Activated CD4-positive, alpha-beta T cell treated with anti-CD3 and anti-CD28 coated beads for 36 hours (primary cell): ENCODE measurements at places on chromosomes 5 and 9.

DNA sequence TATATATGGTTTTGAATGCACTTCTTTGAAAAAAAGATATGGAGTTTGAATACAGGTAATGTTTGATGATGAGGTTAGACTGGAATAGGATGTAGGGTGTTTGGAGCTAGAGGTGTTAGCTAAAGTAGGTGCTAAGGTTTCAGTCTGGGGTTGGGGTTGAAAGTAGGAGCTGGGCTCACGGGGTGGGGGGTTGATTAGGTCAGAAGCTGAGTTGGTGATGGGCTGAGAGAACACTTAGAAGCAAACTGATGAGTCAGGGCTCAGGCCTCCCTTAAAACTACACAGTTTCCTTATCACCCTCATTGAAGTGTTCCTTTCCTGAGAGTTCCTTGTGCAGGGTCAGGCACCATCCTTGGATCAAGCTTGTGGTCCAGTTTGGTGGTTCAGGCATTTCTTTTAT is 308.8 kb upstream of the ADAMTS16 start:
- no peak for DNase-seq

GRCh38 chr5:89064736-89065135 is 181.8 kb upstream of the MEF2C start:
- no peak for DNase-seq

- no peak for DNase-seq
Measured at GRCh38 chr9:3435732-3436131, 90.1 kb downstream of the RFX3 start.

- no peak for DNase-seq
Measured at GRCh38 chr5:67115817-67116216, 80.8 kb downstream of the CD180 start.

DNA sequence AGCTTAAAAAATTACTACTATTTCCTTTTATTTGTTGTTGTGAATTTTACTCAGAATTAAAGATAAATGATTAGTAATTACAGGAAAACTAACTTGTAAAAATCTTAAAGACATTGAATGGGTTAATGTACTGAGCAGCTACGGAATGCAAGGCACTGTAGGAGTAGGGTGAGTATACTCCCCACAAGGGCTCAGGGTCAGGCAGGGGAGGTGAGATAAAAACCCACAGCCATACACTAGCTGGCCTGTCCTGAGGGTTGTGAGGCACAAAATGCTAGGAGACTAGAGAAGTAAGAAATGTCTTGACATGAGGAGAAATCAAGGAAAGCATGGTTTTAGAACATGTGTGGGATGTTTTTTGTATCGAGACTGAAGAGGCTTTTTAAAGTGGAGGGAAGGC is 13.4 kb downstream of the ZBED3 start:
- no peak for DNase-seq

DNA sequence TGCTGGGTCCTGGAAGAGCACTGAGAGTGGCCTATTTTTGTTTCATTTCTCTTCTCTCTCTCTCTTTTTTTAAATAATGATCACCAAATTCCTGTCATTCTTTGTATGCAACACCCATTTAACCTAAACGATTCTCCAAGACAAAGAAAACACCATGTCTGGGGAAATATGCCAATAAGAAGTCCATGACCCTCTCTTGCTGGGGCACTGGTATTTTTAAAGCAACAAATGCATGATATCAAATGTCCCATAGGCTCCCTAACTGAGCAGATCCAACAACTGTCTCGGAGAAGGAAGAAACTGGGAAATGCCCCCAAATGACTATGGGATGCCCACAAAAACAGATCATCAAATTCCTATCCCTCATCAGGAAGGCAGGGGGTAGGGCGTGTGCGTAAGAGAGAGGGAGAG is 567.4 kb downstream of the CCDC171 start:
- no peak for DNase-seq

GRCh38 chr9:1005043-1005667 is 28.7 kb downstream of the DMRT3 start:
- peak; percentile 27 for DNase-seq

DNA sequence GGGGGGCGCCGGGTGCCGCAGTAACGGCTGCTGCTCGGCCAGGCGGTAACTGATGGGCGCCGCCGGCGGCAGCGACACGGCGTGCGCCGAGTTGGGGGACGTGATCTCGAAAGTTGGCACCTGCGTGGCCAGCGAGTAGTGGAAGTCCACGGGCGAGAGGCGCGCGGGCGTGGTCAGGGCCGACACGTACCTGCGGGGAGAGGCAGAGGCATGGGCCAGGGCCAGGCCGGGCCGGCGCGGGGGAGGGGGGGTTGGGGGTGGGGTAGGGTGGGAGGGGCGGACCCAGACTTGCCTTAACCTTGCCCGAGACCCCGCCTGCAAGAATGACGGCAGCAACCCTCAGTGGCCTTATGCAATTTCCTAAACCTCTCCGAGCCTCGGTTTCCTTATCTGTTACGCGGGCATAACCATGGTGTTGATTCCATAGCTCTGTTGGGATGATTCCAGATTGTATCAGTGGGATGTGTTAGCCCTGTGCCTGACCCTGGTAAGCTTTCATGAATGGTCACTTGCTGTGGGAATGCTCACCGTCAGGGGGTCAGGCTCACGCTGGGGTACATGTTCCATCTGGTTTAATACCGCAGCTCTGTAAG is 53.0 kb downstream of the PSD2 start:
- DNase-seq, result peak; percentile 45

- DNase-seq, result no peak
Measured at GRCh38 chr9:124859803-124860581, 1.8 kb downstream of the RPL35 start.

DNA sequence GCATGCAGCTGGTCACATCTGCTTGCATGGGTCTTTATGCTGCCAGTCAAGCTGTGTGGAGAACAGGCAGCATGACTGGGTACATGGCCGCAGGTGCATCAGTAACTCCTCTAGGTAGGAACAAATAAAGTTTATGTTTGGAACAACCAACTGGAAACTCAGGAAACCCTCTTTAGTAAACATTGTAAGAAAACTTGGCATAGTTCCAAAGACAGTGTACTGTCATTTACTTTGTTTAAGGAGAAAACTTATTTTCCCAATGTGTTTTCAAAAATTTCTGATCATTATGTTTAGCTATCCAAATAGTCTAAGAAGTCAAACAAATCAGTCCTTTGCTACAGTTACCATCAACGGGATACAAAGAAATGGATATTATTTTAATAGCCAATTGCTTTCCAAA is 386.0 kb downstream of the CHSY3 start:
- no peak for DNase-seq

DNA sequence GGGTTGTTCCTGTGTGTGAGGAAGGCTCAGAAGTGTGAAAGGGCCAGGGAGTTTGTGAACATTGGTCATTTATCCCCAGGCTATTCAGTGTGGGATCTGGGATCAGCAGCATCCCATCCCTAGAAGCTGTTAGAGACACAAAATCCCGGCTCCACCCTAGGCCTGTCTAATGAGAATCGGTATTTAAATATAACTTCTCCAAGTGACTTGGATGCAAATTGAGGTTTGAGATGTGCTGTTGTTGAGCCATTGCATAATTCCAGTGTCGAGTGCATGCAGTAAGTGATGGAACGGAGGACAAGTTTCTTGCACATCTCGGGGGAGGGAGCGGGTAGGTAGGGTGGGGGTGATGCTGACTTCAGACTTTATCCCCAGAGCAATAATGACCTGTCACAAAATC is 138.3 kb downstream of the FBXL7 start:
- no peak for DNase-seq

DNA sequence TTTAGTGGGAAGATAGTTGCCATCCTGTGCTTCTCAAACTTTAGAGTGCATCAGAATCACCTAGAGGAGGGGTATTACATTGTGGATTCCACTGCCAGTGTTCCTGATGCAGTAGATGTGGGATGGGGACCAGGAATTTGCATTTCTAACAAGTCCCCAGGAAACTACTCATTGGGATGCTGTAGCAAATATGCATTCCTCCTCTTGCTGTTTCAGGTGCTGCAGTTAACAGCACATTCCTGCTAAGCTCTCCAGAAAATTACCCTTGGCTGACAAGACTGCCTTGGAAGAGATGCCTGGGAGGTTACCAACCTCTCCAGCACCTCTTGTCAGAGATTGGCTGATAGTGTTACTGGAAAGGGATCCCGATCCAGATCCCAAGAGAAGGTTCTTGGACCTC is 270.5 kb downstream of the OSTF1 start:
- no peak for DNase-seq

DNA sequence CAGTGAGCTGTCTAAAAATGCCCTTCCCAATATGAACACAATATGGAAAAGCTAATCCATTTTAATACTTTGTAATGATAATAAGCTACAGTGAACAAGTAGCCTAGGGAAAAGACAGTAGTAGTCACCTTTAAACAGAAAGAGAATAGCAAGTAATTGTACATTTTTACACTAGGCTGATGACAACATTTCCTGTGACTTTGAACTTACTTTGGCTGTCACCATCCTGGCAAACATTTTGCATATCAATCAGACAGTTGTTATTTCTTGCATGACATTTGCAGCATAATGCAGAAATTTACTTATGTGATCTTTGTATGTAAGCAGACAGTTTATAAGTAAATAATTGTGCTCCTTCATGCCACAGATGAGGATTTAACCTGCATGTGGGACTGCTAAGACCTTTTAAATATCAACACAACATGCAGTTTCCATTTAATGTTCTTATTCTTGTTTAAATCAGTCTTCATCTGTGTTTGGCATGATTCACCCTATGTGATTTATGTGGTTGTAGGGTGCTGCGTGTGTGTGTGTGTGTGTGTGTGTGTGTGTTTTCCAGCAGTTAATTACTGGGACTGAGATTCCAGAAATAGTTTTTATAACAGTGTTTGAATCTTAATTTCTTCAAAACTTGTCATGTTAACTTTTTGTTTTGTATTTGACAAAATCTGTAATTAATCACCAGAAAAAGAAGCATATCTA is 997.1 kb upstream of the ARRDC3 start:
- no peak for DNase-seq

GRCh38 chr5:95901676-95902627 is 59.7 kb downstream of the ELL2 start:
- DNase-seq, result peak; percentile 21

- no peak for DNase-seq
Measured at GRCh38 chr9:131477367-131477766, 25.4 kb upstream of the POMT1 start.

- no peak for DNase-seq
Measured at GRCh38 chr9:78566521-78566920, 269.6 kb downstream of the PSAT1 start.

GRCh38 chr9:38622288-38622674 is 1.9 kb upstream of the ANKRD18A start:
- peak; percentile 30 for DNase-seq

GRCh38 chr5:80076131-80077050 is 41.2 kb downstream of the THBS4 start:
- no peak for DNase-seq

GRCh38 chr9:87550253-87550954 is 52.7 kb downstream of the DAPK1 start:
- DNase-seq, result no peak

- DNase-seq, result peak; percentile 37
Measured at GRCh38 chr9:37301042-37301853, 121.2 kb upstream of the GRHPR start.

DNA sequence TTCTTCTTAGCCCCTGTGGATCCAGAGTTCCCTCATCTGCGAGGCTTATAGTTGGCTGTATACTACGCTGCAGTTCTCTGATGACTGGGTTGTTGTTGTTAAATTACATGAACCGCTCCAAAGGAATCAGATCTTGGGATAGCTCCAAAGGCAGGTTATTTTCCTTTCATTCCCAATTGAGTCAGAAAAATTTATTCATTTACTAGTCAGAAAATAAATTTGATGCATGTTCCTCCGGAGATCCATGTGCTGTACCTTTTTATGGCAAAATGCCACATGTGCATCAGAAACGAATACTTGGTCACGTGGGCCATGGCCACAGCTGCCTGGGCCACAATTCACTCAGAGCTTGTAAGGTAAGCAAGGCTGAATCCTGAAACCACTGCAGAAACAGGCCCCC is 304.0 kb downstream of the NR2F1-AS1 start:
- no peak for DNase-seq
